ENCODE measurements at places on chromosomes 5 and 9.

DNA sequence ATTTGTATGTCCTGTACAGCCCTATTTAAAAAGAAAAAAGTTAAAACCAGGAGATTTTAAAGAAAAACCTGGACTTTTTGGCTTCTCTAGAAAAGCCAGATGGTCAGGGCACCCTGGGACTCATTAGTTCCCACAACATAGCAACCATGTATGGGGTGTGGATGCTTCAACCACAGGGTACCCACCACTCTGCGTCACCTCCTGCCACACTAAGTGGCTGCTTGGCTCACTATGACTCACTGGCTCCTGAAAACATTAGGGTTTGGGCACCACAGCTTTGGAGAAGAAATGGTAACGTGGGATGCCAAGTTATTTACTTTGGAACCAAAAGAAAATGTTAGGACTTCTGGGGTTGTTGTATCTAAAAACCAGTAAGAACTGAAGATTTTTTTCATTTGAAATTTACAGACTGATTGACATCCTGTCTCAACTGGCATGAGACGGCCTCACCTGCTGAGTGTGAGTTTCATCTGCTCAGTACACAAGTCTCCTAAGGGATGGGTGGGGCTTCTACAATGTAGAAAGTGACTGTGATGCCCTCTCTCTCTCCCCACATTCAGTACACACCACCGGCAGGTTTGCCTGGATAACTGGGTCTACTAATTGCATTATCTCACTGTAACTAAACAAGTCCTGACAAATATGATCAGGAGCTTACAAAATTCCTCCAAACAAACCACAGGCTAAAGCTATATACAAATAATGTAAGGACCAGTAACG is 103.9 kb downstream of the ESM1 start:
- DNase-seq, result no peak

GRCh38 chr5:75510417-75510835 is 1.0 kb downstream of the CERT1 start:
- DNase-seq, result peak; percentile 15

DNA sequence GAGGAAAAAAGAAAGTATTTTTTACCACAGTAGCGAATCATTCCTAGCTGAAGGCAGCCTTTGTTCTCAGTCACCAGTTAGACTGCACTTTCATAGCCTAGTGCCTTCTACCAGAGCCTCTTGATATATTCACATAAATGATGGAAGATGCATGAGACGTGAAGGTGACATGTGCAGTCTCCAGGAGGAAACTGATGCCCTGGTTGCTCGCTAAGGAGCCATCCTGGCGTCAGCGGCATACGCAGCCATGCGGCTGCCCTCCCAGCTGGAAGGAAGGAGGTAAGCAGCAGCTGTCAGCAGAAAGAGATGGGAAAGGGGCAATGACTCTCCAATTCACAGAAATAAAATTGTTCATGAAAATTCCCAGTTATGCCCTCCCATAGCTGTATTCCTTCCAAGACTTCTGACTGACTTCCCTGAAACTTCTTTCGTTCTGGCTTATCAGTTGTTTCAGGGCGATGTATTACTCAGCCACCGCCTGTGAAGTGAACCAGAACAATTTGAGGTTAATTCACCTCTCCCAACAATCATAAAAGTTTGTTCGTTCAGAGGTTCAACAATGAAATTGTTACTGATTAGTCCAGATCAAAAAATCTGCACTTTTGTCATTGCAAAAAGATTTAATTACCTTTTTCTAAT is 331.2 kb downstream of the NR2F1-AS1 start:
- DNase-seq, result no peak

DNA sequence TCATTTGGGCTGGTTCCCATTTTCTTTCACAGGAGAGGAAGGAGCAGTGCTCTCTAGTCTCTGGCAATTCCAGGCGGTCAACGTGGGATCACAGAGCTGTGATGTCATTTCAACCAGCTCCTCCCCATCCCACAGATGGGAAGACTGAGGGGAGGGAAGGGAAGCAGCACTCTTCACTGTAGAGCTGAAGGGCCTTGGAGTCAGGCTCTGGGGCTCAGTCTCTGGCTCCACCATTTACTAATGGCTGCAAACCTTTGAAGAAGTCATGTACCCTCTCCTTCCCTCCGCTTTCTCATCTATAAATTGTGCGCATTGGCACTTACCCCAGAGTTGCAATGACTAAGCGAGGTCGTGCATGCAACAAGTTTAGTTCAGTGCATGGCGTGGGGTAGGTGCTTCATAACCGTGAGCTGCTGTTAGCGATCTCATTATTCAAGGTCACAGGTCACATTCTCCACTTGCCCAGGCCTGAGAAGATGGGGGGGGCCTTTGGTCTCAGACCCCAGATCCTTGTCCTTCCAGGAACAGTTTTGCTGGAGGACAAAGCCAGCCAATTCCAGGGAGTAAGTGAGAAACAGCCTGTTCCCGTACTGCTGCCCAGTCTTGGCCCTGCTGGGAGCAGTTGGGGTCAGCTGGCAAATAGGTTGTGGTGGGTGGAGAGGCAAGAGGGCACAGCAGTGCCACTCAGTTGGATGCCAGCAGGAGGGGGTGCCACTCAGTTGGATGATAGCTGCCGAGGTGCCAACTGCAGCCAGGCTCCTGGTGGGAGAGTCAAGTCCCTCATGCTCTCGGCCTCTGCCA is 136.7 kb downstream of the RGS3 start:
- no peak for DNase-seq

DNA sequence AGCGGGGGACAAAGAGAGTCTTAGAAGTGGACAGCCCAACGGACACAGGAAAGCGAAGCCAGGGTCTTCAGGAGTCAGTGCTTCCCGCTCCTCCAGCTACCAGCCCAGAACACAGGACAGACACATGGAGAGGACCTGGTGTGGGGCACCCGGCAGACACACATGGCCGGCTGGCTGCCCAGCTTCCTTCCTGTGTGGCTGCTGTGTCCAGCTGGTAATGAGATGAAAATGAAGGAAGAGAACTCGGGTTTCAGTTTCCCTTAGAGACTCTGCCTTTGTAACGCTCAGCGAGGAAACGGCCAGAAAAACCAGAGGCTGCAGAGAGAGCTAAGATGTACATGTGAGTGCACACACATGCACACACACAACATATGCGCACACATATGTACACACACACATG is 87.5 kb downstream of the SECISBP2 start:
- DNase-seq, result no peak

GRCh38 chr5:177103523-177104253 is 17.0 kb downstream of the FGFR4 start:
- DNase-seq, result no peak

- no peak for DNase-seq
These were observed 293.4 kb downstream of the CDK5RAP2 start for GRCh38 chr9:120286530-120286929.

DNA sequence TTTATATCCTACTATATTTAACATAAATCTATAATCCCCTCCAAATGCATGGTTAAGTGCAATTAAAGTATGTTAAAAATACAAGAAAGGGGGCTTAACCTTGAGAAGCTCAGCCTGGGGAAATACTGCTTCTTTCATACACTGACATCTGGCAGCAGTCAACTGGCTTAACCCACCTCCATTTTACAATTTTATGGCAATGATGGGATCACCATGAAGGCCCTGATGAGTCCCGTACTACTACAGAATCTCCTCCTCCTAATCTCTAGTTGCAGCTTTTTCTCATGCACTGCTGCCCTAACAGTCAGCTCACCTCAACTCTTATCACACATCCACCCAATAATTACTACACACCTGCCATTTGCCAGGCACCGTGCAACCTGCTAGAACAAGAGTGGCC is 40.9 kb downstream of the ZNF608 start:
- DNase-seq, result no peak

GRCh38 chr5:16807547-16807864 is 128.6 kb downstream of the MYO10 start:
- peak; percentile 55 for DNase-seq

- no peak for DNase-seq
These were observed 41.8 kb downstream of the CAST start for GRCh38 chr5:96703995-96704394.

GRCh38 chr5:53476019-53476418 is 4.4 kb upstream of the FST start:
- no peak for DNase-seq

- peak; percentile 50 for DNase-seq
These were observed 156.8 kb downstream of the MAPKAP1 start for GRCh38 chr9:125549891-125550885.

GRCh38 chr5:118793652-118794051 is 194.7 kb downstream of the DTWD2 start:
- no peak for DNase-seq

GRCh38 chr5:134088291-134088690 is 26.2 kb upstream of the TCF7 start:
- DNase-seq, result no peak

DNA sequence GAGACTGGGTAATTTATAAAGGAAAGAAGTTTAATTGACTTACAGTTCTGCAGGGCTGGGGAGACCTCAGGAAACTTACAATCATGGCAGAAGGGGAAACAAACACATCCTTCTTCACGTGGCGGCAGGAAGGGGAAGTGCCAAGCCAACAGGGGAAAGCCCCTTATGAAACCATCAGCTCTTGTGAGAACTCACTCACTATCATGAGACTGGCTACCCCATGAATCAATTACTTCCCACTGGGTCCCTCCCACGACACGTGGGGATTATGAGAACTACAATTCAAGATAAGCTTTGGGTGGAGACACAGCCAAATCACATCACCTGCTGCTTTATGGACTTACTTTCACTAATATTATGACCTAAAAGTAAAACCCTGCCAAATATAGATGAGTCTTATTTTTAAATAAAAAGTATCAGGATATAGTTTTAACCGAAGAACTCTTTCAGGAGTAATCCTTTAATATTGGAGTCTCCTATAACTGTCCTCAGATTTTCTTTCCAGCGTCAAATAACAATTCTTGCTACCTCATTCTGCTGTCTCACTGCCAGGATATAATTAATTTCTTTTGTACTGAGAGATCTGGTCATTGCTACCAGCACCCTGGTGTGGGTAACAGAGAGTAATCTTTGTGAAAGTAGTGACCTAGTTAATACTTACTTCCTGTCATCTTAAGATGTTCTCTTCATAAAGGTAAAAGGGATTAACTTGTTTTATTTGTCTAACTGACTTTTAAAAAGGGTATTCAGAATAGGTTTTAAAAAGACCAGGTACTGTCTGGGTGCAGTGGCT is 68.6 kb downstream of the NLN start:
- DNase-seq, result no peak

DNA sequence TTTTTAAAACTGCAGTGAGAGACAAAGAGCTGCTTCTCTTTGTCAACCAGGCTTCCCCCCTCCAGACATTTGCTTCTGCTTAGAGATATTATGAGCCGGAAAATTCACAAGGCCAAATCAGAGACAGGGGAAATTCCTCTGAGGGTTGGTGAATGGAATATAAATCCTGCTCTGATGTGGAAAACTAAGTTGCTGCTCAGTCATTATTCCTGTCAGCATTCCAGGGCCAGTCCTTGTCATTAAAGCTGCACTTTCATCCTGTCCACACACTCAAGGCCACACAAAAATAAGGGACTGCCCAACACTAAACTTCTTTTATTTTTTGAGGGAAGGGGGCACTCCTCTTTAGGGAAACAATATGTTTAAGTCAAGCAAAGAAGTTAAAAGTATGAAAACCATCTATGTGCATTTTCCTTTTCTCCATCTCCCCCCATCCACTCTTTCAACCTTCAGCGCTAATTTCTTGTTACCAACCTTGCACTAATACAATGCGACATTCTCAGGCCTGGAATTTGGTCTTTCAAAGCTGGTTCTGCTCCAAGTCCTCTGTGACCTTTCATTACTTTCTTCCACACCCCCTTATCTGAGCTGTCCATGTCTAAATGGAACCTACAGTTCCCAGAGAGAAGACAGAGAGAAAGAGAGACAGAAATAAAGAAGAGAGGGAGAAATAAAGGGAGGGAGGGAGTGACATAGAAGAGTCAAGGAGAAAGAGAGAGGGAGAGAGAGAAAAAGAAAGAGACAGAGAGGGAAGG is 118.9 kb upstream of the S1PR3 start:
- DNase-seq, result peak; percentile 72

DNA sequence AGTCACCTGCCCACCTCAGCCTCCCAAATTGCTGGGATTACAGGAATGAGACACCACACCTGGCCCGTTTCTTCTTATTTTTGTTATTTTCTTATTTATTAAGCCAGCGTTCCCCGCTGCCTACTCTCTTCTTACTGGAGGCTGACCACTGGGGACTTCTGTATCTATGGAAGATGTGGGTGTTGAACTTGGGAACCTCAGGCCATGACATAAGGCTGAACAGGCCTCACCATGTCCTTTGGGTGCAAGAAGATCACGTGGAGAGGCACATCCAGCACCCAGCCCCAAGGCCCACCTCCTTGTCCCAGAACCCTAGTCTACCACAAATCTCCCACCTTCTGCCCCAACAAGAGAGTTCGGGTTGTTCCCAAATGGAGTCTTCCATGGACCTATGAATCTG is 59.4 kb upstream of the NEK6 start:
- DNase-seq, result no peak

DNA sequence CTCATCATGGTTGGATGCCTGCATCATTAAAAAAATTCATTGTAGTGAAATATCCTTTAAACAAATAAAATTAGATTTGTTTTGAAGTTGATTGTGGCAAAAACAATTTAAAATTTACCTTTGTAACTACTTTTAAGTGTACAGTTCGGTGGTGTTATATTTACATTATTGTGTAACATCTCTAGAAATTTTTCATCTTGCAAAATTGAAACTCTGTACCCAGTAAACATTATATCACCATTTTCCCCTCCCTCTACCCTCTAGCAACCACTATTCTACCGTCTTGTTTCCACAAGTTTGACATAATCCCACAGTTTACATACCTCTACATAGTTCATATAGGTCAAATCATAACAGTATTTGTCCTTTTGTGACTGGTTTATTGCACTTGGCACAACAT is 2.0 kb upstream of the KIAA1958 start:
- DNase-seq, result no peak

- no peak for DNase-seq
These were observed 136.4 kb downstream of the CACNA1B start for GRCh38 chr9:138013836-138014562.

GRCh38 chr5:142493875-142494518 is 169.2 kb upstream of the SPRY4 start:
- DNase-seq, result no peak

- no peak for DNase-seq
These were observed 193.8 kb downstream of the NTRK2 start for GRCh38 chr9:84863372-84863771.

DNA sequence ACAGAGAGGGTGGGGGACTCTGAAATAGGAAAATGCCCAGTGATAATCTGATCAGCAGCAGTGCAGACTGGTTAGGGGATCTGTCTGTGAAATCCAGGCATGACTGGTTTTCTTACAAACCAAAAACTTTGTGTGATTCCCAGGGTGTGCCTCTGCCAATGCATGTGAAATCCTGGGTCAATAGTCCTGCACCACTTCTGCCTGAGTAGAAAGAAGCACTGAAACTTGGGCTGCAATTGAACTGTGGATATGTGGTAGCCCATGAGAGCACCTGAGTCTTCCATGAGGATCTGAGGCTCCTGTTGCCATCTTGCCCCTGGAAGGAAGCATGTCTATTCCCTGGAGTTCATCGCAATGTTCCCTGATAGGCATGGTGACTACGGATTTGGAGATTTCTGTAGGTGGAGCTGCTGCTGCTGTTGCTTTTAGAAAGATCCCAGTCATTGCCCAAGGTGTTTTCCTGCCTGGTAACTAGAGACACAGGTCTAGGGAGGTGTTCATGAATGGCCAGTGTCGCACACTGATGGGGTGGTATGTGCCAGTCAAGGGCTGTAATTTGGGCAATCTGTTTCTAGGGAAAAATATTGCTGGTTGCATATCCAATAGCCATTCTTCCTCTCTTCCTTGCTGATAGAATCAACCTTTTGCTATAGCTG is 146.7 kb downstream of the CARTPT start:
- DNase-seq, result no peak

GRCh38 chr9:98091735-98092612 is 27.0 kb downstream of the TRIM14 start:
- DNase-seq, result no peak

GRCh38 chr9:116154334-116154975 is 864 bp downstream of the PAPPA start:
- DNase-seq, result no peak
